GM23248 (cell line): ENCODE measurements at places on chromosomes 5 and 9. TPM values are rescaled to one million over a fixed set of nuclear protein-coding genes. Genes with fewer than 3 reads are reported as not detected.

Gene TMEM252
- polyA plus RNA-seq = not detected in 2 replicates

DNA sequence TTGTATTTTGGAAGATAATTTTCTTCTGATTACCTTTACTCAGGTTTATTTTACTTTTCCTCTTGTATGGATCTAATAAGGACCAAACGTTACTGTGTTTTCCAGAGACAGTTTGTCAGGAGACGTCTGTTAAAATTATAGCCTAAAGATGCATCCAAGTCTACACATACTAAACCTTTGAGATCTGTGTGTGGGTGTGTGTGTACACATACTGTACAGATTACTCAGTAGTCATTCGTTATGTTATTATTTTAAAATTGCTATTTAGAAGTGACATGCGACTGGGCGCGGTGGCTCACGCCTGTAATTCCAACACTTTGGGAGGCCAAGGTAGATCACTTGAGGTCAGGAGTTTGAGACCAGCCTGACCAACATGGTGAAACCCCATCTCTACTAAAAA lies 51.6 kb upstream of the CNTLN start:
- peak; percentile 19 for DNase-seq
- H3K4me3 ChIP-seq = no peak overlapping the region
- no peaks in the 10 kb centered on the region for H3K36me3 ChIP-seq
- H3K27me3 ChIP-seq = no peaks in the 10 kb centered on the region
- peaks cover 9% of the 10 kb centered on the region for H3K4me1 ChIP-seq

GRCh38 chr5:163877865-163878264 lies 372.4 kb downstream of the MAT2B start:
- DNase-seq = no peak
- H3K27ac ChIP-seq = no peak overlapping the region
- H3K4me3 ChIP-seq = no peak overlapping the region
- H3K4me1 ChIP-seq = no peaks in the 10 kb centered on the region
- no peaks in the 10 kb centered on the region; the same call in 1 of the 2 replicates for H3K27me3 ChIP-seq

GRCh38 chr9:87853876-87854579 lies 28.6 kb upstream of the SPATA31E1 start:
- H3K27ac ChIP-seq = no peak overlapping the region
- no peaks in the 10 kb centered on the region for H3K36me3 ChIP-seq
- peaks cover 16% of the 10 kb centered on the region for H3K4me1 ChIP-seq
- no peak for DNase-seq

DNA sequence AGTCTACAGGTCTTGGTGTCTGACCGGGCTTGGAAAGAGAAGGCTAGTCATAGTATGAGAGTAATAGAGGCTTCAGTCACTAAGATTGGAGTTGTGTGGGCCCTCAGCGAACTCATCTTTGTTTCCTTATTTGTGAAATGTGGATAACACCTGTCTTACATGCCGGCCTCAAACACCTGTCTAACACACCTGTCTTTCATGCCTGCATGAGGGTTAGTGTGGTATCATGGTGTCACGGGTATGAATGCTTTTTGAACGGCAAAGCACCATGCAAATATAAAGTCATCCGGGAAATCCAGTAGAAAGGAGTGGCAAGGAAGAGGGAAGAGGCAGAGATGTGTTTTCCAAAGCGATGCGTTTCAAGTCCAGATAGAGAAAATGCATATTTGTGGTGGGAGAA lies 25.5 kb downstream of the GRAMD2B start:
- DNase-seq = no peak
- peaks cover 75% of the 10 kb centered on the region for H3K4me1 ChIP-seq
- H3K27me3 ChIP-seq = no peaks in the 10 kb centered on the region
- H3K4me3 ChIP-seq = no peak overlapping the region
- H3K36me3 ChIP-seq = peaks cover 25% of the 10 kb centered on the region
